ENCODE measurements at places on chromosomes 16 and 17.

DNA sequence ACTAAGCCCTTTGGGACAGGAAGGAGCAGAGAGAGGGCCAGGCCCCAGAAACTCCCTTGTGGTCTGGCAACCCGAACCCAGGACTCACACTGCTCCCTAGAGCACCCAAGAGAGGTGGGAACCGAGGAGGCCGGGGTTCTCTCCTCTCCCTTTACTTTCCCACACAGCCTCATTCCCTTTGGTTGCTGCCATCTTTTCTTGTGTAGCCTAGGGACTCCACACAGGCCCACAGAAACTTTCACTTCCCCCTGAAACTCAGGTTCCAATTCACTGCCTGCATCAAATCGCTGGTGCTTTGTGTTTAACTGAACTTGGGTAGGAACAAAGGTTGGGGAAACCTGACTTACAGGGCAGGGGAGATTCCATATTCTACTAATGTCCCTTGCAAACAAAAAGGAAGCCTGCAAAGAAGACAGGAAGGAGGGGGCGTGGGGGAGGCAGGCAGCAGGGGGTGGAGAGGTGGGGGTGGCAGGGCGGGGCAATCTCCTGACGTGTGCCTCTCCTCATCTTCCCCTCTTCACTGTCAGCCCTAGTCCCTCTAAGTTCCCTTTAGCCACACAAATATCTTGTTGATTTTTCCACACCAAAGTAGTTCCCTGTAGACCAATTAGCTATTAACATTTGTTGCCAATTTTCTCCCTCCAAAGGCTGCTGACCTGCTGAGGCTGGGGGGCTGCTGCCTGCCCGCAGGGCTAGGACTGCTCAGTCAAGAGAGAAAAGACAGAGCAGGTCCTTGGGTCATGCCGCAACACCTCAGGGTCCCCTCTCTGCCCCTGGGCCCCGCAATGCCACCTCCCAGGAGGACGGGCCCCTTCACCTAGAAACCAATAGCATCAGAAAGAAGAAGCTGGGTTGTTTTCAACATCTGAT is 8.0 kb downstream of the ST3GAL2 start:
- DNase-seq, result peak; percentile 66

GRCh38 chr17:81412490-81413093 is 17.3 kb downstream of the BAHCC1 start:
- peak; percentile 53 for DNase-seq

- no peak for DNase-seq
These were observed 35.8 kb upstream of the LHX1 start for GRCh38 chr17:36901506-36901905.

GRCh38 chr16:10575506-10576130 is 4.8 kb downstream of the EMP2 start:
- no peak for DNase-seq

DNA sequence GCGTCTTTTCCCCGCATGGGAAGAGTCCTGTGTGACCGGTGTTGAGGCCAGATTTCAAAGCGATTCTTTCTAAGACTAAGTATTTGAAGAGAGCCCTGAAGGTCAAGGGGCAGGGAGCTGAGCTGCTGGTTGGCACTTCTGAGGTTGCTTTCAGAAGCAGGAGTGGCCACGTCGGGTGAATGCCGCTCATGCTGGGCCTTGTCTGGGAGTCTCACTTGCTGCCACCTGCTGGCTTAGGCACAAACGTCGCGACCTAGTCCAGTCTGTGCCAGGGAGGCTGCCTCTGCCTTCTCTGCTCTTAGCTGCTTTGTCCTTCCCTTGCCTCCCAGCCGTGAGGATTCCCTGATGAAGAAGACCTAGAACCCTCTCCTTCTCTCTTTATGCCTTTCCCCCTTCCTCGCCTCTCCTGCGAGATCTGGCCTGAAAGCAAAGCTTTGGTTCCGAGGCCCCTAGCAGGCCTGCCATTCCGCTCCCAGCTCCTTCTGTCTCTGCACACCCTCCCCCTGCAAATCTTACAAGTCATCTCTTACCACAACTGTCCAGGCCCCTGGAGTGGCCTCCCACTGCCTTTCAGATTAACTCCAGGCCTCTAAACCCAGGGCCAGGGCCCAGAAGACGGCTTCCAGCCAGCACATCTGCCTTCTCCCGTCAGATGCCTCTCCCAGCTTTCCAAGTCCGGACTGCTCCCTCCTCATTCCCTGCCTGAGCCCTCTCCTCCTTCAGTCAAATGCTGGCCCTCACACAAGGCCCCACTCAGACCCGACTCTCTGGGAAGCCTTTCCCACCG is 11.4 kb downstream of the CTNS start:
- DNase-seq, result no peak

All from naive thymus-derived CD4-positive, alpha-beta T cell (primary cell).